Fibroblast of pulmonary artery (primary cell): ENCODE measurements at places on chromosomes 6 and 20.

DNA sequence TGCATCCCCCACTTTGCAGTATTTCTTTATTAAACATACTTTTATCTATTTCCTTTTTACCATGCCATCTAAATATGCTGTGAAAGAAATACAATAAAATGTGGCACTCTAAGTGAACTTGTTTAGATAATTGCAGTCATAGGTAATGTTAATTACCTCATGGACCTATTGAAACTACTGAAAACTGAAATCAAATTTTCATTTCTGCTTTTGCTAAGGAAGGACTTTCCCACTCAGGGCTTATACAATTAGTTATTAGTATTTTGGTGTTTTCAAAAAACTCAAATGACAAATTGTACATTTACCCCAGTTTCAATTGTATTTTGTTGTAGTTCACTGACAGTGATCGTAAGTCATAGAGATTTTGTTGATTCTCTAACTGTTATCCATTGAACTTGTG is 88.4 kb downstream of the ID4 start:
- DNase-seq, result no peak

DNA sequence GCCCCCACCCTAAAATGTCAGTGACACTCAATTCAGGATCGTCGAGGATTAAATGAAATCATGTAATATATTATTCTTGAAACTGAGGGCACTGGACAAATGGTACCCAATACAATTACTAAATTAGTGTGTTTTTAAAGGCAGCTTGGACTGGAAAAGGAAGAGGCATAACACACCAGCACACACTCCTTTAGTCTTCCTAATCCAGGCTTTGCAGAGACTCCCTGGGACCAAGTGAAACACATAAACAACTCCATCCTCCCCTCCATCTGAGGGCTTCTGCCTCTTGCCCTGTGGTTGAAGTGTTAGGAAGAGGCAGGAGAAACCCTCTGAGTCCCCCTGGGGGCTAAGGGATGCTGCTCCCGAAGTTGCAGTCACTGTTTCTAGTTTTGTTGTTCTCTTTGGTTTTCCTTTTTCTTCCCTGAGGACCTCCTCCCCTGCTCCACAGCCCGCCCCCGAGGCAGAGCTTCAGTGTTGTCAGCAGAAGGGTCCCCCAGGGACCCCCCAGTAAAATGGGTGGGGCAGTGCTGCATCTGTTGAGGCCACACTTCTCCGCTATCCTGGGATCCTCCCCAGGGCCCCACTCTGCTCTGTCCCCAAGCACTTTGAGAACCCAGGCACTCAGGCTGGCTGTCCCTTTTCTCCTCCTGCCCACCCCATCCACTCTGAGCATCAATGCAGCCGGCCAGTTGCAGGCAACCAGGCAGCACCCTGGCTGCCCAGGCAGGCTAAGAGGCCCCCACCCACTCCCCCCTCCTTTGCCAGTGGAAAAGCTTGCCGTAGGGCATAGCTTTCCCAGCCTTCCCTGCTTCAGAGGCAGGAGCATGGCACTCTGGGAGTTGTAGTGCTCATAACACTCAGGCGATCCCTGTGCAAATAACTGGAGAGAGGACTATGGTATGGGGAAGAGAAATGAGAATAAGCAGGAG is 5.9 kb downstream of the TMEM63B start:
- peak; percentile 52 for DNase-seq

DNA sequence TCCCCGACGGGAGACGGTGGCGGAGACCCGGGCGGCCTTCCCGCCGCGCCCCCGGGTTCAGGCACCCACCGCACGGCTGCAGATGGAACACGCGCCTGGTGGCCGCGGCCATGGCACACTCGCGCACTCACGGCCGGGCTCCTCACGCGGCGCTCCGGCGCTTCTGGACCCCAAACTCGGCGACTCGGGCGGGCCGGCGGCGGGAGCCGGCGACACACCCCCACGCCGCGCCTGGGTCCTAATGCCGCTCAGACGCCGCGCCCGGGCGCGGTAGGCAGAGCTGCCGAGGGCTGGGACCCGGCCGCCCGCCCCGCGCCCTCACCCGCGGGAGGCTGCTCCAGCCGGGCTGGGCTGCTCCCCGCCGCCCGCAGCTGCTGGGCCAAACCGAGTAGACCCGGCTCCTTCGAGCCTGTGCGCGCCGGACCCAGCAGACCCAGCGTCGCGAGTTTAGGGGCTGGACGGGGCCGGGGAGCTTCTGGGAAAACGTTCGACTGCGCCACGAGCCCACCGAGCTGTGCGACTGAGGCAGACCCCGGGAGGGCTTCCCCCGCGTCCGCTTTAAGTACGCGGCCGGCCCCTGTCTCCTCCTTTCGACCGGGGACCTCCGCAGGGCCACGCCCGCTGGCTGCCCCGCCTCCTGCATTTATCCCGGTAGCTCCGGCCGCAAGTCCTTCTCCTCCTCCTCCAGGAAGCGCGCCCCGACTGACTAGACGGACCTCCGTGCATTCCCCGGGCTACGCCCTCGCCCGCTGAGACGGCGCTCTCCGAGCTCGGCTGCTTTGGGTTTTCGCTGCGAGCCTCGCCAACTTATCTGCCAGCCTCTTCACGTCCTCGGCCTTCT is at the start of gene SLC4A11:
TSS of gene SLC4A11 (minus strand) at position 165 of the 841 bp plus-strand sequence. CDS start at position 112, 53 bp downstream.
- peak; percentile 62 for DNase-seq

DNA sequence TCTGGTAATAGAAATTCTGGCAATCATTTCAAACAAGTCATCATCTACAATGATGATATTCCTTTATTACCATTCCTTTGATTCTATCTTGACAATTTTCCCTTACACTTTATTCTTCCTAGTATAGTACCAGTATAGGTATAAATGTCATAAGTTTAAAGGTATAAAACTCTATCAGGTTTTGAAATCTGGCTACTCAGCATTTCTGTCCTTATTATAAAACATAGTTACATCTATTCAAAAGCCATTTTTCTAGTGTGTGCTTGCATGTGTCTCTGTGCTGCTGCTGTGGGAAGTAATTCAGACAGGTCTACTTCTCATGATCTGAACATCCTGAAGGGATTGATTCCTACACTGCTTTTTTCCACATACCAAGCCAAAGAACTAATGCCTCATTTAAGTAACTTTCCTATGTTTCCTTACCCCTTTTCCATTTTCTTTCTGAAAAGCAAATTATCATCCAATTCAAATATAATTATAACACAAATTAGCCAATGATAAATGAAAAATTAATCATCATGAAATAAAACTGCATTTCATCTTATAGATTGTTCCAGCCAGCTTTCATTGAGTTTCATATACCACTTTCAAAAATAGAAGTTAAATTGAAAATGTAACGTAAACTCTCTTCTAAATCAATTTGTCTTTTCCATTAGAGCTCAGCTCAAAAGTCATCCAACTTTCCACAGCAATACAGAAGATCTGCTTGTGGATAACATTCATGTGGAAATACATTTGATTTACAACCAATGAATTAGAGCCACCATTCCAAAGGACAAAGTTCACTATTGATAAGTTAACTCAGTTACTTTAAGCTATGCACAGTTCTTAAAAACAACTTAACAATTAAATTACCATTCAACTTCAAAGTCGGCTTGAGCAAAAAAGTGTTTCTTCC is 35.9 kb downstream of the COL12A1 start:
- no peak for DNase-seq

DNA sequence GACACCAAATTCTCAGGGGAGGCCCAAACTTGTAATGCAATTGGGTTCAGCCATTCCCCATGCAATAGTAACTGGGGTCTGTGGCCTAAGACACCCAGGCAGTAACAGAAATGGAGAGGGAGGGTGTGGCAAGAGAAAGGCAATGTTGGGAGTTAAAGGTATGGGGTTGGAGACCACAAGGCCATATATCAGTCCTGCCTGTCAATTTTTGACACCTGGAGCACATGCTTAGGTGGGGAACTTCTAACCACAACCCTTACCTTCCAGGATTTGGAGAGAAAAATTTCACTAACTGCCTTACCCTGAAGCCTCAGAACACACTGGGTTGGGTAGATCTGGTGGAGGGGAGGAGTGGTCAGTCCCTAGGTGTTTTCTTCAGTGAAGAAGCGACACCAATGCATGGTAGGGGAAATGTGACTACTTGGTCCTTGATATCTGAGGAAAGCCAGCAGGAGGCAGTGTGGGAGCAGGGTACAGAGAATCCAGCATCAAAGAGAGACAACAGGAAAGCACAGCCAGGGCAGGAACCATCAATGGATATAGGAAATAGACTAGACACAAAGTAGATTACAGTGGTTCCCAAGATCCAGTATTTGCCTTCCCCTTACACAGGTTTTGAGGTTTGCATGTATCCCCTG is 6.8 kb upstream of the USP49 start:
- DNase-seq, result peak; percentile 49

DNA sequence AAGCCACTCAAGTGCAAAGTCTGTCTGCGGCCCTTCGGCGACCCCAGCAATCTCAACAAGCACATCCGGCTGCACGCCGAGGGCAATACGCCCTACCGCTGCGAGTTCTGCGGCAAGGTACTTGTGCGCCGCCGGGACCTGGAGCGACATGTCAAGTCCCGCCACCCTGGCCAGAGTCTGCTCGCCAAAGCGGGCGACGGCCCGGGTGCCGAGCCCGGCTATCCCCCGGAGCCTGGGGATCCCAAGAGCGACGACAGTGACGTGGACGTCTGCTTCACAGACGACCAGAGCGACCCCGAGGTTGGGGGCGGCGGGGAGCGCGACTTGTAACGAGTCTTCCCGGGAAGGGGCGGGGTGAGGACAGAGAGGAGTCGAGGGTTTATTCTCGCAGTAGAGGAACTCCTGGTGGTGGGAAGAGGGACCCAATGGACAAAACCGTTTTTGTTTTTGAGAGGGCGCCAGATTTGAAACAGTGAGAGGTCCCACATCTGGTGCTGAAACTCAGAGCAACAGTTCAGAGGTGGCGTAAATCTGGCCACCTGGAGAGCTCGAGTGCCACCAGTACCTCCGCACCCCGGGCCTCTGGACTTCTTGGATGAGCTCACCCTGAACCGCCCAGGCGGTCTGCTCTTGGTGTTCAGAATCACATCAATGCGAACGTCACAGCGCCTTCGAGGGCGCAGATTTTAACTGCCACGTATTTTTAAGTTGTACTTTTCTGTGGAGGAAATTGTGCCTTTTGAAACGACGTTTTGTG is 8.0 kb downstream of the PRDM13 start:
- DNase-seq, result no peak

DNA sequence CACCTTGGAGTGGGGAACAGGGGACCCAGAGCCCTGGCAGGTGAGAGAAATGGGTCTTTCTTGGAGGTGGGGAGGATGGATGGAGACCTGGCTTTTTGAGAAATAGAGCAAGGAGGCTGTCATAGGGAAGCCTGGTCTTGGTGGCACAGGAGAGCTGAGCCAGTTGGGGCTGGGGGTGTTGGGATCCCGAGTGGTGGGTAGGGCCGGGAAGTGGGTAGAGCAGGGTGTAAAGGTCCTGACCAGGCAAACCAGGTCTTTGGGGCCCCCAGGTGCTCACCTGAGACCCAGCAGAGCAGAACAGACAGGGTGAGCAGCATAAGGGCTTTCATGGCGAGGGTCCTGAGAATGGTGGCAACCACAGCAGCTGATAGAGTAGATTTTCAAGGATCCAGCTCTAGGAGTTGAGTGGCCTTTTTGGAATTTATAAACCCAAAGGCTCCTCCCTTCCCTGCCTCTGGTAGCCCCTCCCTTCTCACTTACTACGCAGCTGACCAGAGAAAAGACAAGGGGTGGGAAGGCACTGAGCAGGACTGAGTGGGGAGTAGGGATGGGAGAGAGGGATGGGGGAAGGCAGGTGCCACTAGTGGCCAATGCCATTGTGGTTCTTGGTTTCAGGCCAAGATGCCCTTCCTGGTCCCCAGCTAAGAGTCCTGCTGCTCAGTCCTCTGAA is at the start of gene LY6G6C:
TSS of gene LY6G6C (minus strand) at position 396 of the 670 bp plus-strand sequence. CDS start at position 329, 67 bp downstream.
- DNase-seq, result no peak
